ENCODE measurements at places on chromosomes 7 and 10. TPM values are rescaled to one million over a fixed set of nuclear protein-coding genes. Genes with fewer than 3 reads are reported as not detected.

The EN2 gene
- total RNA-seq = 0.54 TPM

The SDK1 gene
- total RNA-seq = 0.59 TPM

The CNOT4 gene
- total RNA-seq = 11.5 TPM

The ADCYAP1R1 gene
- total RNA-seq = 0.05 TPM

The COL1A2 gene
- not detected for total RNA-seq

The NOLC1 gene
- total RNA-seq = 198 TPM

The LRIT1 gene
- total RNA-seq = not detected

The NPC1L1 gene
- total RNA-seq = 0.07 TPM

The ARPC1A gene
- total RNA-seq = 134 TPM

The WAC gene
- 60.1 TPM for total RNA-seq

The C10orf53 gene
- not detected for total RNA-seq
